ENCODE measurements at places on chromosomes 11 and 22.

- H3K27me3 ChIP-seq = no peaks in the 10 kb centered on the region
- no peaks in the 10 kb centered on the region for H3K36me3 ChIP-seq
- no peak for DNase-seq
Measured at GRCh38 chr11:2839395-2839943, 46.1 kb downstream of the CDKN1C start.

GRCh38 chr22:30212363-30212995 is 34.1 kb downstream of the LIF start:
- H3K36me3 ChIP-seq = no peaks in the 10 kb centered on the region
- H3K4me1 ChIP-seq = peaks cover 18% of the 10 kb centered on the region
- H3K27me3 ChIP-seq = no peaks in the 10 kb centered on the region
- DNase-seq = no peak
- no peak overlapping the region for H3K4me3 ChIP-seq
- no peak overlapping the region for H3K27ac ChIP-seq

DNA sequence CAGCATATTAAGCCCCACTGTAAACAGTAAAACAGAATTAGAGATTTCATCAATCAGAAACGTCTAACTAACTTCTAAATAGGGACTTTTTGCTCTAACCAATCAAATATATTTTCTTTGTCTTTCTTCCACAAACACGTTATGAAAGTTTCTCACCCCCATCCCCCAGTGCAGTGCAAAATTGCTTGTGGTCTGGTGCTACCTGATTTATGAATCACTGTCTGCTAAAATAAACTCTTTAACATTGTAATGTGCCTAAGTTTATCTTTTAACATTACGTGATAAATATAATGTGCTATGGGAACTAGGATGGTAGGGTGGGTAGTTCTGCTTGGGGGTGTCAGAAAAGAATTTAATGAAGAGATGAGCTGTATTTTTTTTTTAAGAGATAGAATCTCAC is 47.3 kb upstream of the SLC5A1 start:
- no peak for DNase-seq
- no peaks in the 10 kb centered on the region for H3K4me1 ChIP-seq

DNA sequence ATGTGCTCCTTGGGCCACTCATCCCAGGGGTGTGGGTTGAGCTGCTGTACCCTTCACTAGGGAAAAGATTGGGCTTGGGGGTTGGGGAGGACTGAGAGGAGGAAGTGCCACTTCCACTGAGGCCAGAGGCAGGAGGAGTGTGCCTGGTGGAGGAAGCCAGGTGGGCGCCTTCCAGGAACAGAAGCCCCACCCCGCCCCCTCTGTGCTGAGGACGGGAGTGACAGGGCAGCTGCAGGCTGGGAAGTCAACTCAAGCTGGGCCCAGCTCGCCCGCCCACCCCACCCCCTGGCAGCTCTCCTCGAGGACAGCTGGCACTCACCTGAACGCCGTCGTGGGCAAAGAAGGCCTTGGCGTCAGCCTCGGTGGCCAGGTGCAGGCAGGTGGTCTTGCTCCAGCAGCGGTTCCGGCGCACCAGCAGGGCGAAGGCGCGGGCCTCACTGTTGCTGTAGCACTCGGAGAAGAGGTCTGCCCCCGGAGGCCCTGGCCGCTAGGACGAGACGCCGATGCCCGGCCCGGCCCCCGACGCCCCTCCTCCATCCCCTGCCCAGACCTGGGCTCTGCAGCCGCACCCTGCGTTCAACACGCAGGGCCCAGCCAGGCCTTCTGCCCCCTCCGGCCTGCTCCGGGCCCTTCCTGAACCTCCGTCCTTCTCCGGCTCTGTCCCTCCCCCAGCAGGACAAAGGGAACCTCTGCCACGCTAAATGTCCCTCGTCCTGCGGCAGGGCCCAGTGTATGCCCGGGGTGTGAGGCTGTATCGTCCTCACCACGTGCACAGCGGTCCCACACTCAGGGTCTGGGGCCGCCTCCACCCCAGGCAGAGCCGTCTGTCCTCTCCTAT is 13.4 kb downstream of the TSSC4 start:
- H3K27me3 ChIP-seq = no peaks in the 10 kb centered on the region
- H3K4me3 ChIP-seq = no peak overlapping the region
- no peaks in the 10 kb centered on the region for H3K36me3 ChIP-seq
- no peaks in the 10 kb centered on the region for H3K4me1 ChIP-seq

All from CD4-positive, alpha-beta T cell (primary cell).